ENCODE measurements at places on chromosomes 1 and 21.
A peak's percentile ranks its signal among the peaks of the same experiment; 100 is the strongest.

DNA sequence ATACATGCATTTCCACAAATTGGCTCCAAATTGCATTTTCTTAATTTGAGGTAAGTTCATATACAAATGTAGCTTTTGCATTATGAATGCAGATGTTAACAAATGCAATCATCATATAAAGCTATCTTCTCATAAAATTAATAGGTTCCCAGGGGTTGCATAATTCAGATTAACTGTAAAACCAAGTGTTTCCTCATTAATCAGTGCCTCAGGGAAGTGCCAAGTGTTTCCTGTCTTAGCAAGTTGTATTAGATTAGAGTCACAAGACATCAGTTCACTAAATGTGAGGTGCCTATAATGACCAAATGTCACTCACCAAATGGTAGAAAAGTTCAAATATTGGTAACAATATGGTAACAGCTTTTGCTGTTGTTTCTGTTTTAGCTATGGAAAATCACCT is 140.8 kb downstream of the PTGER3 start:
- DNase-seq = no peak

DNA sequence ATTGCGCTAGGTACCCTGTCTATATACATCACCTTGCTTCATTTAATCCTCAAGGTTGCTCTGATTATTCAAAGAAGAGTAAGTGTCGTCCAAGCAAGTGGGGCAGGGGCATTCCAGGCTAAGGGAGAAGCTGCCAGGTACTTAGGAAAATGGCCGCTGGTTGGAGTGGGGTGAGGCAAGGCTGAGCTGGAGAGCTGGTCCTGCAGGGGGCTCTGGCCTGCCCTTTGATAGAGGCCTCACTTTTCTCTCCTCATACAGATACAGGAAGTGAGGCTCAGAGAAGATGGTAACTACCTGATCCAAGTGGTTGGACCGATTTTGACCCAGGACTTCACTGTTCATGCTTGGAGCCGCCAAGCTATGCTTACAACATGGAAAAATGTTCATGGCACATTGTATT is 86.9 kb upstream of the ZBTB40 start:
- DNase-seq = no peak

GRCh38 chr1:238552271-238552670 is 661.5 kb upstream of the ZP4 start:
- DNase-seq = no peak

DNA sequence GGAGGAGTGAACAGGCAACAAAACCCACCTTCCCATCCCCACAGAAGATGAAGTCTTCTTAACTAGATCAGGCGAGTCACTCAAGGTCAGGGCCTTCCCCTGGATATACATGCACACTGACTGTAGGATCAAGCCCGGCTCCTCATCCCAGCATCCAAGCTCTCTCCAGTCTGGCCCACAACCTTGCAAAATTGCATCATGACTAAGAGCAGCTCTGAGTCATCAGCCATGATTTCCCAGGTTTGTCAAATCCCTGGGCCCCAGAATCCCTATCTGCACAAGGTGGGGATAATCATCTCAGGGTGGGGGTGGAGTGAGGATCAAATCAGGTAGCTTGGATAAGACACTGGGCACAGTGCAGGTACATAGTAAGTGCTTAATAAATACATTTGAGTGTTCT is 199.3 kb upstream of the GRIK3 start:
- DNase-seq = no peak

- no peak for DNase-seq
Observed at GRCh38 chr21:18403735-18404450, at the start of gene TMPRSS15. Gene TMPRSS15 (minus strand): TSS chr21:18403785. CDS start chr21:18403622, 163 bp downstream.

DNA sequence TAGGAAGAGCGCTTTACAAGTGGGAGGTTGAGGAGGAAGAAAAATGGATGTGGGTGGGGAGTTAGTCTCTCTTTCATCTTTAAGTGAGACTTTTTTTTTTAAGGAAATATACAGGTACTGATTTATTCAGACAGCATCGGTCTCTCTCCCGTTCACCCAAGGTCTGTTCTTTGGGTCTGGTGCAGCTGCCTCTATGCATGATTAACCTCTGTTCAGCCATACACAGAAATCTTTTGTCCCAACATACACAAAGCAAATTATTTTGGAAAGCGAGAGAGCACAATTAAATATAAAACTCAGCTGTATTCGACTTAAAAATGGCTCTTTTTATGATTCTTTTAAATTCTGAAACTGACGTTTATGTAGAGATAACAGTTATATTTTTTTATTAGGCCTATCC is 11.0 kb downstream of the PROX1 start:
- no peak for DNase-seq

GRCh38 chr1:25057188-25057587 is 127.1 kb upstream of the RUNX3 start:
- no peak for DNase-seq

DNA sequence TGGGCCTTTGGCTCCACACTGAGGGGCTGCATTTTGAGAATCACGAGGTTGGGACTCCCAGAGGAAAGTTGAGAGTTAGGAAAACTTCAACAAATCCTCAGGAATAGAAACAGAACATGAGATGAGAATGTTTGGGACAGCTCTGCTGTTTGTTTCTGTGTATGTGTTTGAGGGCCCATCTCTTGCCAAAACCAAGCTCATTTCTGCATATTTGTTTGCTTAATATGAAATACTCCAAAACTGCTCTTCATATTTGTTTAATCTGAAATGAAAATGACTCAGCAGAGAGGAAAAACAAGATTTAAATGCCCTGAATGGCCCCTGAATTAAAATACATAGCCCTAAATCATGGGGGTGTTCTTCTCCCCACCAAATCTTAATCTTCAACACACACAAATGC is 78.1 kb downstream of the DDR2 start:
- DNase-seq = no peak

DNA sequence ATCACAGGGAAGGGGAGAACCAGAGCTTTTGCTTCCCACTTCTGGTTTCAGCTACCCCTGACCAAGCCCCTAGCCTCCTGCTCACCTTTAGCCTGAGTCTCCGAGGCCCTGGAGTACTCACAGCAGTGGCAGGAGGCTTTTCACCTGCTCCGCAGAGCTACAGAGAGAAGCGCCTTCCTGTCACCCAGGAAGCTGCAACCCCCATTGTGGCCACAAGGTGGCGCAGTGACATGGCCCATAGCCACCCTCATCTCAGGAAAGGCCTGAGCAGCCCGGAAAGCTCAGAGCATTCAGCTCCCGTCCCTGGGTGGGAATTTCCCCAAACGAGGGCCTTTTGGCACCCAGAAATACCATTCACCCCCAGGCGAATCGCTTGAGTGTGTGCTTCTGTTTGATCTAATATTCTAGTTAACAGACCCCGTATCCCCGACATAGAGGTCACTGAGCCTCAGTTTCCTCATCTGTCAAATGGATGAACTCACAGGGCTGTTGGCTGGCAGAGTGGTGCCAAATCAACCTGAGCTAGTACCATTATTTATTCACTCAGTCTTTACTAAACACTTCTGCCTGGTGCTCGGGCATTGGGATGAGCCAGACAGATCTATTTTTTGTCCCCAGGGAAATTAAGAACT is 25.3 kb downstream of the A3GALT2 start:
- peak; percentile 65 for DNase-seq

DNA sequence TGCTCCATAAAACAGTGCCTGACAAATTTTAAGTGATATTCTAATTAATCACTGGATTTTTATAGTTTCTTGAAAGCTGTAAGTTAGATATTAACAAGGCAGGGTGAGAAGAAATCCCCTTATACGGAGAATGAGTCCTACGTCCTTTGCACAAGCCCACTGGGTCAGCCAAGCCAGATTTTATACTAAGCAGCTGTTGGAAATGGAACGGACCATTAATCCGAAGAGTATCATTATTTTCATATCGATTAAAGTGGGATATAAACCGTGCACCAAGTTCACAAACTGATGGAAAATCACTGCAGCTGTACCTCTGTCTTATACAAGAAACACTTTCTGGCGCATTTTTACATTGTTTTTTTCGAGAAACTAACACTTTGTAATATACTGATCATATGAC is 35.2 kb downstream of the SPAG17 start:
- no peak for DNase-seq

DNA sequence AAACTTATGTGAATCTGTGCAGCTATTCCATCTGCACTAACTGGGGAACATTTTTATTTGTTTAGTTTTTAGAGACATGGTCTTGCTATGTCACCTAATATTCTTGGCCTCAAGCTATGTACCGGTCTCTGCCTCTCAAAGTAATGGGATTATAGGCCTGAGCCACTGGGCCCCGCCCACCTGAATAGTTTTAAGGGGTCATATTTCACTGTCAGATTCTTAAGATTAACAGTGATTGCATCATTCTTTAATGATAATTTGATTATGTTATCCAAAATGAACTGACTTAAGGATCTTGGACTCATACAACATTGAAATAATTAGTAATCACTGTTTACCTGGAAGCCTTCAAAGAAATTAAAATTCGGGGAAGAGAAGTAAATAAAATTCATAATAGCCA is 12.6 kb upstream of the KLF18 start:
- DNase-seq = no peak

- DNase-seq = no peak
Observed at GRCh38 chr1:116167625-116168276, 56.6 kb downstream of the MAB21L3 start.

- no peak for DNase-seq
Observed at GRCh38 chr1:208349694-208350330, 105.6 kb upstream of the PLXNA2 start.

Data from stimulated activated CD8-positive, alpha-beta memory T cell treated with anti-CD3 and anti-CD28 coated beads, Interleukin-15, amount 100 ng/mL, for 48 hours (primary cell).